ENCODE measurements at places on chromosomes 4 and X. TPM values are rescaled to one million over a fixed set of nuclear protein-coding genes. Genes with fewer than 3 reads are reported as not detected.

Gene ADAMTS3
- not detected for total RNA-seq

Gene MAGEA3
- not detected for total RNA-seq

Gene TGIF2LX
- not detected for total RNA-seq

Gene MAP3K15
- total RNA-seq: not detected

Gene ERCC6L
- total RNA-seq: 14.7 TPM

Gene SH2D1A
- 0.77 TPM for total RNA-seq

GRCh38 chr4:69493515-69493914 is 2.2 kb downstream of the UGT2B4 start:
- DNase-seq: no peak

DNA sequence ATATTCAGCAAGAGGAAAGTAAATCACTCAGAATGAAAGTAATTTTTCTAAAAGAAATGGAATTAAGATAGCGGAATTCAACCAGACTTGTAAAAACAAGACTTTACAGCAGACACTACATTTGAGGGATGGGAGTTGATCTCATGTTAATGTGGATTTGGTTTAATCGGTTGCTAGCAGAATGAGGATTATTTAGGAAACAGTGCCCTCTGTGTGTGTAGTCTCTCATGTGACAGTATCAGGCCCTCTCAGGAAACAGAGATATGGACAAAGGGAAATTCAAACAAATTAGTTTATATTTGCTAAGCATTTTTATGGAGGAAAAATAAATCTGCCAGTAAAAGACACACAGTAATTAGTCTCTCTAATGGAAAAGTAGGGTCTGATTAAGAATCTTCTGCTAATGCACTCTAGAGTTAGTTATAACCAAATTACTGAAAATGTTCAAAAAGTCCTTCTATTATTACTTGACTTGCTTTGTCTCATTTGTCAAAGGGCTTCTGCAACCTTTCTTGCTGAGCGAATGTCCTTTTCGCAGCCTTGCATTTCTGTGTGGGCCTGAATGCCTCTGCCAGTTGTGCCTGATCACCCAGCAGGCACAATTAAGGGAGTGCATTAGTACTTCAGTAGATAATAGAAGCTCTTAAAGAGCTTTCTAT is 1282.3 kb upstream of the TENM3 start:
- peak; percentile 30 for DNase-seq

- peak; percentile 26 for DNase-seq
Observed at GRCh38 chr4:52659722-52660261, 691 bp upstream of the USP46 start.

GRCh38 chr4:164192844-164193243 is 561.1 kb upstream of the SMIM31 start:
- no peak for DNase-seq

GRCh38 chrX:63426519-63426918 is 75.4 kb upstream of the SPIN4 start:
- DNase-seq: no peak

DNA sequence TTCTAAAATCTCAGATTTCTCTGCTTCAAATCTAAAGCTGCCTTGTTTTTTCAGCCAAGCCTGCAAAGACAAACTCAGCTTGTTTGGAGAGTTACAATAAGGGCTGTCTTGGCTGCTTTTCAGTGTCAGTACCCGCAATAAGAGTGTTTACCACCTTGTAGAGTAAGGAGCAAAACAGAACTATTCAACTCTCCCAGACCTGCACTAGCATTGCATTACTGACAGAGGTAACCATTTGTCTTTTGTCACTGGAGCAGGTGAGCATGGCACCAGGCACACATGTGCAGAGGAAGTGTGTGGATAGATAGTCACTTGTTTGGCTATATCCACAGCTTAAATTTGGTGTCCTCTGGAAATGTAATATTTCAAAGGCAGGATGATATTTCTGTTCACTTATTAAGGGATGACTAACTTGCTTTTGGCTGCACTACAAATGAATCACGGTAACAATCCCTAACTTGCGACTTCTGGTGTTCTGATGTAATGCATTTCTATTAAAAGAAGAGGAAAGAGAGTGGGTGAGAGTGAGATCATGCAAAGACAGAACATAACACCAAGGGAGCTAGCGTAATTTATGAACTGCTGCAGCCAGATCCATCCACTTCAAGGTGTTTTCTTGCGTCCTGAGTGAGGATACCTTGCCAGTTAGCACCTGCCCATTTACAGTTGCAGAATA is 38.6 kb downstream of the PTCHD1 start:
- DNase-seq: no peak

DNA sequence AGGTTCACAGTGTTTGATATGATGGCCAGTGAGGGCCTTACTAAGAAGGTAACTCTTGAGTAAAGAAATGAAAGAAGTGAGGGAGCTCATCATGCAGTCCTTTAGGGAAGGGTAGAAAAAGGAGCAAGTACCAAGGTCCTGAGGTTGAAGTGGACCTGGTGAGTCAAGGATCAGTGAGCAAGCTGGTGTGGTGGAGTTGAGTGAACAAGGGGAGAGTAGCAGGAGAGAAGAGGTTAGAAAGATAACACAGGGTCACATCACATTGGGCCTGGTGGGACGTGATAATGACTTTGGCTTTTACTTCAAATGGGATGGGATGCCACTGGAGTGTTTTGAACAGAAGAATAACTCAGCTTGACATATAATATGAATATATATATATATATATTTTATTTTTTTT is 44.7 kb downstream of the OSTC start:
- DNase-seq: no peak

- DNase-seq: no peak
Observed at GRCh38 chr4:183485411-183486160, 19.3 kb upstream of the ING2 start.

- DNase-seq: no peak
Observed at GRCh38 chr4:26120098-26120825, 200.6 kb upstream of the RBPJ start.

DNA sequence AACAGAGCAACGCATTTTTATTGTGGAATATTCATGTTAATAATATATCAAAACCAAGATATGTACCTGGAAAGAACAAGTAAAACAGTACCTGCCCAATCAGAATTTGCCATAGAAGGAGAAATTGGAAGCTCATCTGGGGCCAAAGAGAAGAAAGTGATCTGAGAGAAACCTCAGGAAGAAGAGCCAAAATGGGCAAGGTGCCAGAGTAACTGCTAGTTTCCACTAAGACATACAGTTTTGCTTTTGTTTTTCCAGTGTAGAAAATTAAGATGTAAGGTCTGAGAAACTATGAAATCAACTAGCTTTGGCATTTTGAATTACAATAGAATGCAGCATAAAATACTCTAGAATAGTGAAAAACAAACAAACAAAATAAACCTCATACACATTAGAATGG is 2201.2 kb downstream of the ARAP2 start:
- no peak for DNase-seq

- no peak for DNase-seq
Observed at GRCh38 chr4:187366530-187366929, 629.0 kb upstream of the ZFP42 start.

DNA sequence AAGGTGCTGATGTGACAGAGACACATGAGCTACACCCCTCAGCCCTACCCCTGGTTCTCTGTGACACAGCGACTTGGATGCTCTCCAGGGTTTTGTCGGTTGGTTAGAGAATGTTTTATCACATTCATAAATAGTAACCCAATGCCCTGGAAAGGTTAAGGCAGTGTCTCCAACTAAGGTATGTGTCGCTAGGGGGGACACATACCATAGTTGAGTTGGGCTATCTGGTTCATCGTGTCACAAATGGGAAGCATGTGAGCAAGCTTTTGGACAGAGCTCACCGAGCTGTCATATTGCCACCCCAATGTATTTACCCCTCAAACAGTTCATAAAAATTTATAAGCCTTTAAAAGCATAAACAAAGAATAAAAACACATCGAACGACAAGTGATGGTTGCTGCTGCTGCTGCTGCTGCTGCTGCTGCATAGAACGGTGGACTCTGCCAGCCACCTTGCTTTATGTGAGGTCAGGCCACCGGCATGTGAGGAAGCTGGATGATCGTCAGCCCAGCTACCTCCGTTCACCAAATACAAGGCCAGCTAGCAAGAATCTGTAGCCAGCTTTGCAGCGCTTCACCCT is 55.9 kb downstream of the STOX2 start:
- no peak for DNase-seq

- no peak for DNase-seq
Observed at GRCh38 chr4:76952656-76953582, 3.4 kb downstream of the SEPTIN11 start.

Data from OCI-LY7 (cell line).